ENCODE measurements at places on chromosomes 6 and 20. TPM values are rescaled to one million over a fixed set of nuclear protein-coding genes. Genes with fewer than 3 reads are reported as not detected.

- no peak for DNase-seq
Measured at GRCh38 chr6:14429396-14429795, 311.8 kb downstream of the CD83 start.

DNA sequence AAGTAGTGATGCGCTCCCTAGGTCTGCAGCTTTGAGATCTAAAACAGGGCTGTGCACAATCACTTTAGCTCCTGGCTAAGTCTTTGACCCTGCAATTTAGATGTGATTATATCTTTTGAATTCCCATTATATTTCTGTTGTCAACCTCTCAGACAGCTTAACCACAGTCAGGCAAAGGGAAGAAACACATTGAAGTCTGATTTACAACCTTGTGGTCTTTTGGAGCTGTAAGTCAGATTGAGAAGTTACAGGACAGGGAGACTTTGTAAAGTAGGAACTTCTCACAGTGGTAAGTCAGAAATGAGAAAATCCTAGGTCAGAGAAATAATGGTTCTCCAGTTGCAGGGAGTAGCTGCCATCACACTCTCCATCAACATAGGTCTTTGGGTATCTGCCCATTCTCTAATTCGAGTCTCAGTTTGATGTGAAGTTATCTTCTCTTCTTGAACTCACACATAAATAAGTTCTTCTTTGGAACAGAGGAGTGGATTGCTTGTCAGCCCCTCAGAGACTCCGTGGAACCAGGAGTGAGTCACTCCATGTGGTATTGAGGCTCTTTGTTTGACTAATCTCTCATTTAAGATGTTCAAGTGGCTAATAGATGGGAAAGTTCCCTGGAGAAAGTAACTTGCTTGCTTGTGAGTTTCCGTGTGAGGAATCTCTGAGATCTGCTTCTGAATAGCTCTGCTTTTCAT lies 35.0 kb upstream of the SGK1 start:
- DNase-seq, result peak; percentile 88

- DNase-seq, result no peak
Measured at GRCh38 chr6:127205036-127205435, 61.6 kb upstream of the RNF146 start.

DNA sequence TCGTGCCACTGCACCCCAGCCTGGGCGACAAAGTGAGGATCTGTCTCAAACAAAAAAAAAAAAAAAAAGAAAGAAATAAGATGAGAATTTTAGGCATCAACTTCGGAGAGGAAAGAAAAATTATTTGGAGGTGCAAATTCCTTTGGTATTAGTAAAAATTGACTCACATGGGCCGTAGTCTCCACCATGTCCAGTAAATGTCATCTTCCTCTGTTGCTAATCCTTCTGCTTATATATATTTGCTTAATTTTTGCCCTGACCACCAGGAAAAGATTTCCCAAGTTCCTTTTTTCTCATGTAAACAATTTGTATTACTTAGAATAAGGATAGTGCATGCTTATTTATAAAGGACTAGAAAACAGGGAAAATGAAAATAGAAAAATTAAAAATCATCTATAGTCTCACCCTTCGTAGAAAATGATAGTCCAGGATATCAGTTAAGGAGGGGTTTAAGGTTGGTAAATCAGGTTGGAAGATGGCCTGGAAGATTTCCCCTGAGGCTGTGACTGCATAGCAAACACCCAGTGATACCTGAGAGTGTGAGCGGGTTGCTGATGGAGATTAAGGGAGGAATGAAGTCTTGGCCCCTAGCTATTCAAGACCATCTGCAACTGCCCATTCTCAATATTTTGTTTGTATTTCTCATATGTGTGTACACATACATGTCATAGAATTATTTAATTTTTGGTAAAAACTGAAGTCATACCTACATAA lies 240.8 kb downstream of the ZNF217 start:
- no peak for DNase-seq

The C20orf141 gene
- not detected for total RNA-seq

The VGLL2 gene
- total RNA-seq, result not detected

GRCh38 chr20:46543033-46543432 lies 7.4 kb downstream of the OCSTAMP start:
- DNase-seq, result no peak

The TCEA2 gene
- 23.5 TPM for total RNA-seq

The PIM1 gene
- 19.3 TPM for total RNA-seq

DNA sequence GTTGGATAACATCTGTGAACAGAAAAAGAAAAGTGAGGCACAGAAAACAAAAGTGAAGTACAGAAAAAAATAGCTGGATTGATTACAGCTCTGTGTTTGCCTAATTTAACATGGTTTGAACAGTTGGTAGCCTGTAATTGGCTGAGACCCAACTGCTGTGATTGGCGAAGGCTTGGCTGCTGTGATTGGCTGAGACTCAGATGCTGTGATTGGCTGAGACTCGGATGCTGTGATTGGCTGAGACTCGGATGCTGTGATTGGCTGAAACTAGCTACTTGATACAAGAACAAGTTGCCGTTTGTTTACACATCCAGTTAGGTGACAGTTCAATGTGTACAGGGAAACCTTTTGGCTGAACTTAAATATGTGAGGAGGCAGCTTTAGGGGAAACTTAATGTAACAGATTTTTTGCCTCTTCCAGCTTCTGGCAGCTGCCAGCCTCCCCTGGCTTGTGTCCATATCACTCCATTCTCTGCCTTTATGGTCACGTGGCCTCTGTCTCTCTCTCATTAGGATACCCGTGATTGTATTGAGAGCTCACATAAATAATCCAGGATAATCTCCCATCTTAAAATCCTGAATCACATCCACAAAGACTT lies 223.4 kb upstream of the FOXA2 start:
- DNase-seq, result no peak

Data from fibroblast of the aortic adventitia (primary cell).